Hematopoietic multipotent progenitor cell treated with erythropoietin and hydrocortisone succinate and interleukin-3 and kit ligand, for 17 days (in vitro differentiated cells): ENCODE measurements at places on chromosomes 11 and 22.

DNA sequence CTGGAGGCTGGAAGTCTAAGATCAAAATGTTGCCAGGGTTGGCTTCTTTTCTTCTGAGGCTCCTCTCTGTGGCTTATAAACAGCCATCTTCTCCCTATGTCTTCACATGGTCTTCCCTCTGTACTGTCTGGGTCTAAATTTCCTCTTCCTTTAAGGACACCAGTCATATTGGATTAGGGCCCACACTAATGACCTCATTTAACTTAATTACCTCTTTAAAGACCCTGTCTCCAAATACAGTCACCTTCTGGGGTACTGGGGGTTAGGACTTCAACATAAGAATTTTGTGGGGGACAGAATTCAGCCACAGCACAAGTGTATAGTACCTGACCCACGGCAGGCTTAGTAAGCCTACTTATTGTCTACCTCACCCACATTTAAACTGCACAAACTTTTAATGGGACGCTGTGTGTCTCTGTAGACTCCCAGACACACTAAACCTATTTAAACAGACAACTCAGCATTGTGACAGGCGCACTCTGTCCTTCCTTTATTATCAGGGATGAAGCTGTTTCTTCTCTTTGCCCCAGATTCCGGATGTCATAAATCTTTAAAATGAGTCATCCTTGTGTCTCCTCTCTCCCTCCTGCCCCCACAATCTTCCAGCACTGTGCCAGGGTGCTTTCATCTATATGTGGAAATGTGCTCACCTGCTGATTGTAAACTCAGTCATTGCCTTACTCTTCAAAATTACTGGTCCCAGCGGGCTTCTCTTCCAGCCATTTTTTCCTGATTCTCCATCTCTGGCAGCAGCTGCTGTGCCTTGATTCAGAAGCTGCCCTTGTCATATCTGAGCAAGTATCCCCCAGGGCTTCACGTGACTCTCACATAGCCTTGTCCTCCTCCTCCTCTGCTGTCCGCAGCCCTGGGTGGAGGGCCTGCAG is 5.4 kb upstream of the MAPK8IP1 start:
- no peak for DNase-seq

DNA sequence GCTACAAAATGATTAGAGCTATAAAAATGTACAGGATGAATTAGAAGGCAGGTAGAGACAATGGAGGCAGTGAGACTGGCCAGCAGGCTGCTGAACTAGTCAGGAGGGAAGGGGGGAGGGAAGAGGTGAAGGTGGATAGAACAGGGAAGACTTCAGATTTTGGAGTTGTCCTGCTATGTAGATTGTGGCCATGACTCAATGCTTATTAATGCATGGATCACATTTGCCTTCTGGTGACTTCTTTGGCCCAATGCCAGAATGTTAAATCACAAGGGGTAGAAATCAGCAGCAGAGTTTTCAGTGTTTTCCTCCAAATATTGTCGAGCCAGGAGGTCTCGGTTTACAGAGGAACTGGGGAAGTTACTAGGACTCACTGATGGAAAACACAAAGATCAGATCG is 346.6 kb downstream of the AASDHPPT start:
- DNase-seq = no peak

DNA sequence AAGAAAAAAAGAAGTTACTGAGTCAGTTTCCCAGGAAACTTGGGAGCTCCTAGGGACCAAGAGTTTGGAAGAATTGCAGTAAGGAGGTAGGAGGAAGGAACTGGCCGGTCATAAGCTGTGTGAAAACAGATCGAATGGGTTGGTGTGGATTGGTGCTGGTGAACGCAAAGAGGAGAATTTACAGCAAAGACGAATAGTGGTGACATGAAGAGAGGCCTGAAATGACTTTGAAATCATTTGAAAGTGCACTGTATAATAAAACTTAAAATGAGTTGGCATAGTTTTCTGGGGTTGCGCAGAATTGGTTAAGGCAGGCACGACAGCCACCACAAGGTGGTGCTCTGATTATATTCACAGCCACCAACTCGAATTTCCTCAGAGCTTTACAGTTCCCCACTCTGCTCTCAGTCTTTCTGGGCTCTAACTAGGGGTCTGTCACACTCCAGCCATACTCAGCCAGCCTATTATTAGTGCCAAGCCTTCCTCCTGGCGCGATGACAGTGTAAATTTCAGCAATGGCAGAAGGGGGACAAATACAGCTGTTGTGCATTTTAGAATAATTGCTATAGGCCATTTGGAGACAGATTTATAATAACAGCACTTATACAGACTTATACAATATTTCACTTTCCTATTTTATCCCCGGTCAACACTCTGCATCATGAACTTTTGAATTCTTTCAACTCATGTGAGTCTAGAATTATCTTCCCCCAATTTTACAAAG is 8.3 kb upstream of the HTR3B start:
- no peak for DNase-seq

- DNase-seq = no peak
These were observed 438.1 kb downstream of the NTM start for GRCh38 chr11:131808470-131808869.

DNA sequence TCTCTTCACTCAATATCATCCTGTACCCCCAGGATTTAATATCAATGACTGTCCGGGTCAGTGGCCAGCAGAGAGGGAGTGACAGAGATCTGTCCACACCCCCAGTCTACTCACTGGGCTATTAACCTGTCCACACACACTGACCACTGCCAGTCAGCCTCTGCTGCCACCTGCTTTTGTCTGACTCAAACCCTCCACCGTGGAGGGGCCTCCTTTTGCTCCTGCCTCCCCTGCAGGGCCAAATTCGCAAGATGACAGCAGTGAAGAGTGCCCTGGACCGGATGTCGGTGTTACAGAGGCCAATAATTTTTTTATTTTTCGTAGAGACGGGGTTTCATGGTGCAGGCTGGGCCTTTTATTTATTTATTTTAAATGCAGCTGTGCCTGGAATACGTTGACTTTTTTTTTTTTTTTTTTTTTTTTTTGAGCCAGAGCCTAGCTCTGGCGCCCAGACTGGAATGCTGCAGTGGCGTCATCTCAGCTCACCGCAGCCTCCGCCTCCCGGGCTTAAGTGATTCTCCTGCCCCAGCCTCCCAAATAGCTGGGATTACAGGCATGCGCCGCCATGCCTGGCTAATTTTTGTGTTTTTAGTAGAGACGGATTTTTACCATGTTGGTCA is 5.1 kb downstream of the PDXP start:
- no peak for DNase-seq

GRCh38 chr22:49602481-49602880 is 225.2 kb downstream of the BRD1 start:
- no peak for DNase-seq

GRCh38 chr11:9747828-9748227 is 84.0 kb downstream of the SWAP70 start:
- DNase-seq = no peak

- no peak for DNase-seq
These were observed 2.2 kb upstream of the DDX10 start for GRCh38 chr11:108662700-108663099.

DNA sequence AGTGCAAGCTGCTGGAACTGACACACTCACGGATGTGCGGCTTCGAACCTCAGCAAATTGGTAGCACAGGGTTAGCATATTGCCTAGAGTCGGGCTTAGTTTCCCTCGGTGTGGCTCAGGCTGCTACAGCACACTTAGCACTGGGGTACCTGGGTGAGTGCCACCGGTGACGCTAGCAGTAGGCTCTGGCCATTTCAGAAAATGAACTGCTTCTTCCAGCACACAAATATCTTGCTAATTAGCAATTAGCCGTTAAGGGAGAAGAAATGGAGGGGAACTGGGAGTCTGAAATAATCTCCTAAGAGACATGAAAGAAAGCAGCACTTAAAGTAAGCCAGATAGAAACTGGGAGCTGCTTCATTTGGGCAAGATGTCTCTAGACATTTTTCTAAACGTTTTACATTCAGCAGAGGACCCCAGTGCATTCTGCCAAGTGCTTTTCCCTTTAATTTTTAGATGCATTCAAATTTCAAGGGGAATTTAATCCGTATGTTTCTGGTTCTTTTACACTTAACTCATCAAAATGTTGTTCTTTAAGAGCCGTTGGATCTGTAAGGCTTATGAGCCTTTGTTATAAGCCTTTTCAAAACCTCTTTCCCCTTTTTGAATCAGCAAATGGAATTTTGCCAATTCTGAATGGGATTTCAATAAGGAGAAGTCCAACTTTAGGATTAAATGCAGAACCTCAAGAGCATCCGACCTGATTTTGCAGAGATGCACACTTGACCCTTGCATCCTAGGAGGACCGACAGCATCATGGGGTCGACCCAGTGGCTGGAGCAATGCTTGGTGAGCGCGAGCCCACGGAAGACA is 708.1 kb downstream of the NTM start:
- no peak for DNase-seq

GRCh38 chr11:58494101-58494500 is 13.8 kb downstream of the OR5B21 start:
- DNase-seq = no peak

GRCh38 chr11:394034-394857 is at the start of gene PKP3:
Gene PKP3 (plus strand): TSS chr11:394209. CDS start chr11:394293, 84 bp downstream.
- DNase-seq = no peak

DNA sequence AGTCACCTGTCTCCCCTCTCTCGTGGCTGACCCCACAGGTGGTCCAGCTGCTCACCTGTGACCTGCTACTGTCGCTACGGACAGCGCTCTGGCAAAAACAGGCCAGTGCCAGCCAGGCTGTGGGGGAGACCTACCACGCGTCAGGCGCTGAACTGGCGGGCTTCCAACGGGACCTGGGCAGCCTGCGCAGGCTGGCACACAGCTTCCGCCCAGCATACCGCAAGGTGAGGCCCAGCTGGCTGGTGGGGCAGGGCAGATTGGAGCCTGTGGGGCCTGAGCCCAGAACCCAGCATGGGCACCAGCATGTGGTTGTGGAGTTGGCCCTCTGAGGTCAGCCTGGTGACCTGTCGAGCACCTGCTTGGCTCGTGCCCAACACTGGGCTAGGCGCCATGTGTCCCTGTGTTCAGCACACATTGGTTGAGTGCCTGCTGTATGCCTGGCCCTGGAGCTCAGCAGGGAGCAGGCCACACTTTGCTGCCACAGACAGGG is 11.9 kb downstream of the SHISA8 start:
- no peak for DNase-seq

DNA sequence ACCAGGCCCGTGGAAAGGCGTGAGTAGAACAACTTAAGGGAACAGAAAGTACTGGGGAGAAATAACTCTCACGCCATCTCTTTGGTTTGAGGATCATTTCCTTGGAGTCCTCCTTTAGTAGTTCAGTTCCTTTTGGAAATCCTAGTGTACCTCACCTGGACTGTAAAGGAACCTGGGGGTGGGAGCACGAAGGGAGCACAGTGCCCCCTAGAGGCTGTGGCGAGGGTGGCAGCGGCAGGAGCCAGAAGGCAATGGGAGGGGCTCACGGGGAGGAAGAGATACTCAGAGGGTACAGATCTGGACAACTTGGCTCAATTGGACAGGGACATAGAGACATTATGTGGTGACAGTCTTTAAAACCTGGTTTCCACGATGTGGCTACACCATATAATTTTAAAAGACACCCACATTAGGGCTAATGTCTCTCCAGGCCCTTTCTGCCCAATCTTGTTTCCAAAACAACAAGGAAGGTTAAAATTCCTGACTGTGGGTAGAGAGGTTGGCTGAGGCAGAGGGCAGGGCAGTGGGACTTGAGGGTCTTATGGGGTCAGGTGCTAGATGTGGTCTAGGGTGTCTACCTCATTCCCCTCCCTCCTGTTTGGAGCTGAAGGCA is 87.0 kb downstream of the CSNK2A3 start:
- peak; percentile 35 for DNase-seq

- DNase-seq = no peak
These were observed 250.3 kb downstream of the TBC1D22A start for GRCh38 chr22:47012589-47013370.

- DNase-seq = no peak
These were observed 48.7 kb downstream of the MAML2 start for GRCh38 chr11:96294289-96294688.

GRCh38 chr22:20998411-20999336 is 3.2 kb downstream of the THAP7 start:
- DNase-seq = no peak

DNA sequence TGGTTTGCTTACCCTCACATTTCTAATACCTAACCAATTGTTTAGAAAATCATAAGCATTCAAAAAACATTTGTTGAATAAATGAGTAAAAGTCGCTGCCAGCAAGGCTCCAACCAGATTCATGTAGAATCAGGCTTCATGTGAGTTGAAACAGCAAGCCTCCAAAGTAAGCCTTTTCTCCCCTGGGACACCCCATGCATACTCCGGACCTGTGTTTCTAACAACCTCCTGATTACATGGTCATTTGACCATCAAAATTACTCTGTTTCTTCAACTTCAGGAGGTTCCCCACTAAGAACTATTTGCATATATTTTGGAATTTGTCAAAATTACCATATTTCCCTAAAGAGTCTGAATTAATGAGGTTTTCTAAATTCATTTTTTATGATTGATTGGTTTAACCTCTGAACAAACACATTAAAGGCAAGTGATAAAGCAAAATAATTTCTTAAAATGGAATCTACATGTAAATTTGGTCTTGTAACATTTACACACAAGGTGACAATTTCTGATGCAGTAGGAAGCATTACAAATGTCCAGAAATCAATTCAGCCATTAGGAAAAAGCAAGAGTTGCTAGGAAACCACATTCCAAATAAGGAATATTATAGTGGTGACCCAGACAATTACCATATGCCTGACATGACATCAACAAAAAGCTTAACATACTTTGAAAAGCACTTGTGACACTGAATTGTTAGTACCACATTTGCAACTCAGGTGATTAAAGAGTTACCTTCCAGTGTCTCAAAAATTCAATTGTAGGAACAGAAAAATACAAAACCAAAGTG is 252.6 kb downstream of the GUCY1A2 start:
- DNase-seq = no peak

DNA sequence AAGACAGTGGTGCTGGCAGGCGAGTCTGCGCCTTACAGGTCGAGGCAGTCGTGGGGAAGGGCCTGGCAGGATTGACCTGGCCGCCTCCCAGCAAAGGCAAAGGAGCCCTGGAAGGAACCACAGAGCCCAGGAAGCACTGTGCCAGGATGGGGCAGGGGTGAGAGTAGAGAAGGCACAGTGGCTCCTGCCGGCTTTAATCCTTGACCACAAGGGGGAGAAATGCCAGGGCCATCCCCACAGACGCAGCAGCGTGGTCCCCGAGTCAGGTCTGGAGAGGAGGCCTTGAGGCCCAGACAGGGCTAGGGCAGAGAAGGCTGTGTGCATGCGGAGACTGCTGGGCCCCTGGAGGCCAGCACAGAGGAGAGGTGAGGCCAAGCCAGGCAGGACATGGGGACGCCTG is 9.9 kb upstream of the NDUFS8 start:
- DNase-seq = no peak

- DNase-seq = no peak
These were observed 742.2 kb downstream of the NELL1 start for GRCh38 chr11:21411597-21411996.

GRCh38 chr22:11605468-11605981 is 3922.5 kb upstream of the OR11H1 start:
- DNase-seq = no peak

GRCh38 chr11:120285256-120285655 is 39.8 kb upstream of the TLCD5 start:
- no peak for DNase-seq
